NCI-H2171 (cell line): ENCODE measurements at places on chromosomes 1 and 21.

- DNase-seq, result no peak
Observed at GRCh38 chr1:1678581-1679380, 13.8 kb downstream of the SLC35E2B start.

GRCh38 chr1:95084317-95085176 is 11.8 kb upstream of the ALG14 start:
- DNase-seq, result no peak

DNA sequence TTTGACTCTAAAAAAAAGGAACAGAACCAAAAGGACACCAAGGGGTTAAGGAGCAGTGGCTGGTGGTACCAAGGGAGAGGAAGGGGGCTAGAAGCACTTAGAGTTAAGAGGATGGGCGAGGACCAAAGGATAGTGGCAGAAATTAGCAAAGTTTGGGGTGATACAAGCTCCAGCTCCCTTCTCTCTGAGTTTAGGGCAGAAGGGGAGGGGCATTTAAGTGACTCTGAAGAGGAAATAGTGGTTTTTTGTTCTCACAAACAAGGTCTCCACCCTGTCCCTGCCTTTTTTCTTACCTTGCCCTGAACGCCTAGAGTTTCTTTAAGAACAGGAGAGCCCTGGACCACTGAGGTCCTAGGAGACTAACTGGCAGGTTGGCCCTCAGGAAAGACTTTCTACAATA is 3.3 kb downstream of the CDC42SE1 start:
- DNase-seq, result no peak

GRCh38 chr1:240194120-240194519 is 102.4 kb downstream of the FMN2 start:
- no peak for DNase-seq

DNA sequence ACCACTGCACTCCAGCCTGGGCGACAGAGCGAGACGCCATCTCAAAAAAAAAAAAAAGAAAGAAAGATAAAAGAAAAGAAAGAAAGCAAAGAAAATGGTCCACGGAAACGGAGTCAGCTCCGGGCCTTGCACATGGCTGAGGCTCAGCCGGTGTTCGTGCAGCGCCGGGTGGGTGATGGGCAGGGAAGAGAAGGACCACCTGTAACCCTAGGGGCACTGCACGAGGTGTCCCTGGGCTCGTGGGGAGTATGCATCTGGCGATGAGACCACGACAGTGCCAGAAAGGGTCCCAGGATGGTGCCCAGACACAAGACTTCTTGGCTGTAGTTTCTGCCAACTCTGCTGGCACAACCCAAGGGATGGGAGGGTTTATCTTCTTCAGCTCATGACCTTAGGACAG is 5.8 kb downstream of the CDA start:
- DNase-seq, result no peak

GRCh38 chr1:211353562-211354212 is 27.1 kb downstream of the TRAF5 start:
- no peak for DNase-seq

- DNase-seq, result no peak
Observed at GRCh38 chr1:196544617-196545016, 63.6 kb downstream of the KCNT2 start.

DNA sequence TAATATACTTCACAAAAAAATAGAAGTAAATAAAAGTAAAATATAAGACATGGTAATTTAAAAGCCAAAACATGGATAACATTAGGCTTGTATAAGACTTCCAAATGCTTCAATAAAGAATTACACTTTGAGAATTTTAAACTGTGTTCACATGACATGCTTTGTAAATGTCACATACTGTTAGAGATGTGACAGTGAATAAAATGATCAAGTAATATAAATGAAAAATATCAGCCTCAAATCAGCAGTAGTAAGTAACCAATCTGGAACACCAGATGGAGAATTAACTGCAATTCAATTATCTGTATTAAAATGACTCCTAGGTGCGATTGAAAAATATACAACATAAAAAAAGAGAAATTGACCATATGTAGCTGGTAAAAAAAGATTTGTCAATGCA is 1260.8 kb downstream of the BRINP3 start:
- DNase-seq, result no peak

DNA sequence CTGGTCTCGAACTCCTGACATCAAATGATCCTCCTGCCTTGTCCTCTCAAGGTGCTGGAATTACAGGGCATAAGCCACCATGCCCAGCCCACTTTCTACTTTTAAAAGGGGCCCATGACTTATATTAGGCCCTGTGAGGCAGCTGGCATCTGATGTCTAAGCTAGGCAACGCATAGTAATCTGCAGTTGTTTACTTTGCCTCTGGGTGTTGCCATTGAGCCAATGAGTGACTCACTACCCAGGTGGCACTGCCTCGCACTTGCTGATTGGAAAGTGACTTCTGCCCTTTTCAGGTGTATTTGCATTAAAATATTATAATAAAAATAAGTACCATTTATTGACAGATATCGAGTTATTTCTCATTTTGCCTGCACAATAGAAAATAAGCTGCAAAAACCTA is 84.9 kb downstream of the KIF14 start:
- DNase-seq, result no peak

- DNase-seq, result no peak
Observed at GRCh38 chr1:7329868-7330615, 441.1 kb upstream of the VAMP3 start.

GRCh38 chr1:224767031-224767430 is 150.9 kb downstream of the CNIH3 start:
- no peak for DNase-seq

- DNase-seq, result no peak
Observed at GRCh38 chr1:179095924-179096323, 14.1 kb downstream of the TOR3A start.
